CD4-positive, alpha-beta T cell treated with Interleukin-15 for 4 hours (primary cell): ENCODE measurements at places on chromosomes 12 and 14.

- no peak for DNase-seq
These were observed 31.6 kb upstream of the WDR89 start for GRCh38 chr14:63673255-63673654.

DNA sequence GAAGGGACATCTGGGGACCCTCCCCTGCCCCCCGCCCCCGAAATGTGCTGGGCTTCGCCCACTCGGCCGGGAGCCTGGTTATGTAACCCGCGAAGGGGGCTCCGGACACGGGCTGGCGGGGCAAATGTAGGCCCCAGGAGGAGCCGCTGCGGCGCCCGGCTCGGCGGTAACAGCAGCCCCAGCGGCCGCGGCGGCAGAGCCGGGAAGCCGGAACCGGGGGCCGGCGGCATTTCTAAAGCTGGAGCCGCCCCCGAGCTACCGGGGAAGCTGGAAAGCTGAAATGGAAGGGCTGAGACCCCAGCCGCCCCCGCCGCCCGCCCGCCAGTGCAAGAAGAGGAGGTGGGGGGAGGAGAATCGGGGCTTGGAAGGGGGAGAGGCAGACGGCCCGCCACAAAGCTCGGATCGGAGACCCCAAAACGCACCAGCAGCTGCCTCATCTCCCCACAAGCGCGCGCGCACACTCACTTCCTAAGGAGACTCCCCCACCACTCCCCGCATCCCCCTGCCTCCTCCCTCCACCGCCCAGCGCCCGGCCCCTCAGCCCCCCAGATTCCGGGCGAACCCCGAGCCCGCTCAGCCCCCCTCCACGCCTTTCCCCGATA lies 1.5 kb downstream of the KDM2B start:
- DNase-seq: no peak

DNA sequence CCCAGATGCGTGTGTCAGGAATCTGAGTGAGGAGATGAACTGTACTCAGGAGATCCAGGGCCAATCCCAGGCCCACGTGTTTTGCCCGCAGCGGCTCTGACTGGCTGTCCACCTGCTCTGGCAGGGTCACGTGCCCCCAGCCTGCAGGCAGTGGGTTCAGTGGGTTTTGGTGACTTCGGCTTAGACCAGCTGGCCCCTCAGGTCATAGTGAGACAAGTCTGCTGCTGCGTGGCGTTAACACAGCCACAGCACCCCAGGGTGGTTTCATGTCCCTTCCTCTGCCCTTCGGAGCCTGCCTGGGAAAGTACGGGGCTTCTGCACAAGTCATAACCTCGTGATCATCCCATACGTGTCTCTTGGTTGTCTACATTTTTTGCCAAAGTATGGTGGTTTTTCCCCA lies 2.6 kb downstream of the FBRSL1 start:
- DNase-seq: no peak

GRCh38 chr12:53613821-53614220 lies 12.4 kb downstream of the ATF7 start:
- DNase-seq: no peak

GRCh38 chr12:130576371-130576816 lies 139.7 kb downstream of the RIMBP2 start:
- no peak for DNase-seq
